ENCODE measurements at places on chromosomes 7 and 10.

DNA sequence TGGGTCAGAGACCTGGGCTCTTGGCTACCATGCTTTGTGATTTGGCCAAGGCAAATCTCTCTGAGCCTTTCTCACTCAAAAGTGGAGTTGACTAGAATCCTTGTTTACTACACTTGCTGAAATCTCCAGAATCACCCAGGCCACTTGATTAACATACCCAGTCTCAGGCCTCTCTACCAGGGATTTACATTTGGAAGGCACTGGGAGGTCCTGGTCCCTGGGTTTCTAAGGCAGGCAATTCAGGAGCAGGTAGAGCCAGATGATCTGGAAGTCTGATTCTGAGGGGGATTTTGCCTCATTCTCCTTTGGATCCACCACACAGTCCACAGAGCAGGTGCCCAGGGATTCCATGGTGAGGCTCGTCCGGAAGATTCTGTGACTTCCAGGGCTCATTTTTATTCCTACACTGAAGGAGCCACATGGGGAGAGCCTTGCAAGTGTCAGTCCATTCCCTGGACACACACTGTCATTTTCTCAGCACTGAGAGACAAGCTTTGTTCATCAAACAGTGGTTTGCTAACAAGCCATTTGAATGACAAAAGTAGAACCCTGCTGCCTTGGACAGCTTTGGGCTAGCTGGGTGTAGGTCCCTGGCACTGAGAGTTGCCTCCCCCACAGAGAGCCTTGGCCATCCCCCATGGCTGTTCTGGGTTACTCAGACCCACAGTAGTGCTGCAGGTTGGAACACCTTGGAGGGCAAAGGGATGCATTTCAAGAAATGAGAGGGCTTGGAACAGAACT is 74.2 kb downstream of the NOC3L start:
- no peak for DNase-seq

DNA sequence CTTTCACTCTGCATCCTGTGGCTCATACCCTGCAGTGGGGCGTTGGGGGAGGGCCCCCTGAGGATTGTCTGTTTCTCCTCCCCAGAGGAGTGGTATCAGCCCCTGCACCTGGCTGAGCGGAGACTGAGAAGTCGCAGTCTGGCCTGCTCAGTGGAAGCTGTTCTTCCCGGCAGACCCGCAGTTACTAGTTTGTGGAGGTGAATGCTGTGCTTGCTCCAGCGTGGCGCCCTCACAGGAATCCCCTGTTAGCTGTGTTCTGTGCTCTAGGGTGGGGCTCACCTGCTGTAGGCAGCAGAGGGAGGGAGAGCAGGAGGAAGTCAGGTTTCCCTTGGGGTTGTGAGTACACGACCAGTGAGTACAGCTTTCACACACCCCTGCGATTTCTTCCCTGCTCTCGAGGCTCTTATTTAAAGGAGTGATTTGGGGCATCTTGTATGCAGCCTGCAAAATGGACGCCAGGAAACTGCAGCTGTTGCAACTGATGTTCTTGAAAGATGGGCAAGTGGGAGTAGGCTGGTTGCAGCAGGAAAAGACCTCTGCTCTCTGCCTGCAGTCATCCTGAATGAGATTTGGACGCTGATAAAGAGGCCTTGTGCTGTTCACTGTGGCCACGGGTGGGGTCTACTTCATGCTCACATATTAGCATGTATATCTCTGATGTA is 66.4 kb downstream of the HK1 start:
- DNase-seq: no peak

DNA sequence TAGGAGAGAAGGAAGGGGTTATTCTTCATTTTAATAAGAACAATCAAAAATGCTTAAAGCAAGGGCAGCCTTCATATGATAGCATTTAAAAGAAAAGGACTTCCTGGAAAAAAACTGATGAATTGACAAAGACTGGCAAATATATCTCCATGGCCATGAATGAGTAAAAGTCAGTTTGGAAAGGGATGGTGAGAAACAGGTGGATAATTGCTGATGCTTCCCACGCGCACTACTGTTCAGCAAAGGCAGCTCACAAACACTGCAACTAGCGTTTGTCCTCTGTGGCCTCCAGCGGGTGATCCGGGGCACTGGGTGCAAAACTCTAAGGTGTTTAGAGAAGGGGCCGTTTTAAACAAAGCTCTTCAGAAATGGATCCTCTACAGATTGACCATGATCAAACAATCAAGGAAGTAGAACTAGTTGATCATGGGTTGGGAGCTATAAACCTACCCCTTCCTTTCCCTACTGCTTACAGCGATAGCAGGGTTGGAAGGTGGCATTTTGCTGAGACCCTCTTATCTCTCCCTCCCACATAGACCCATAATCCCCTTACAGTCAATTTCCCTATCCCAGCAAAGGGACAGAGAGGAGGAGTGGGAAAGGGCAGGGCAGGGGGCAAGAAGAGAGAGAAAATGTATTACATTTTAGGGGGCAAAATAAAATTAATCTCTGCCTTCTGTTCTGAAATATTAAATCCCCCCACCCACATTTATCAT is 53.8 kb downstream of the SMURF1 start:
- no peak for DNase-seq

DNA sequence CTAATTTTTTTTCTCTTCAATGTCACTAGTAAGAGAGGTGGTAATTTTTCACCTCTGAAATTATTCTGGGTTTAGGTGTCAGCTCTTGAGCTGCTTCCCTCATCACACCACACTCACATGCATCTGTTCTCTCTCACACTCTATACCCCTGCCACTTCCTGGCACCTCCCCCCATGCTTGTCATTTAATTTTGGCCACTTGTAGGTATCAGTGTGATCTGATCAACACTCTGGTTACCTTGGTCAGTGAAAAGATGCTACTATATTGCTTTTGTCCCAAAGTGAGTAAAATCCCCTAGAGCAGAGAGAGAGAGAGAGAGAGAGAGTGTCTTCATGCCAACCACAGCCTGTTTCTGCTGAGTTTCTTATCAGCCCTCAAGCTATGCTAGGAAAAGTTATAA is 42.5 kb downstream of the STK17A start:
- no peak for DNase-seq

GRCh38 chr7:47762746-47763062 is 180.8 kb upstream of the TNS3 start:
- DNase-seq: no peak

GRCh38 chr7:69430384-69431021 is 167.8 kb upstream of the AUTS2 start:
- peak; percentile 94 for DNase-seq

DNA sequence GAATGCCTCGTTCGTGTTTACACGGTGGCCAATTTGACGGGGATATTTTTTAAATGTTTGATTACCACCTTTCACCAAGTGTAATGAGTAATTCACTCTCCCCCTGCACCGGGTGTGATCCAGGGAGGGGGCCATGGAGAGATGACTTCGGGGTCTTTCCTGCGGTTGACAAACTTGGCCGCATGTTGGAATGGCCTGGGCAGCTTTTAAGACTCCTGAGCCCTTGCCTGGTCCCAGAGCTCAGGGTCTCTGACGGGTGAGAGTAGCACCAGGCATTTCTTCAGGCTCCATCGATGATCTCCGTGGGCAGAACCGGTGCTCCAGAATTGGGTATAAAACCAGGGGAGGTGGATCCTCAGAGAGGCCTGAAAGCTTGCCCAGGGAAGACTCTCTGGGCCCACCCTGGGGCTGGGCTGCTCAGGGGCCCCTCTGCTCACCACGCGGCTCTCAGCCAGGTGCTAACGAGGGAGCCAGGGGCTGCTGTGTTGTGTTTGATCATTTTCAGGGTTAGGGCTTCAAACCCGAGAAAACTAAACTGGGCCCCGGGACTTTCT is 882 bp downstream of the ZNF282 start:
- peak; percentile 24 for DNase-seq

GRCh38 chr7:69610374-69611084 is 12.3 kb downstream of the AUTS2 start:
- no peak for DNase-seq

GRCh38 chr7:2732959-2733584 is 45.1 kb downstream of the AMZ1 start:
- no peak for DNase-seq

DNA sequence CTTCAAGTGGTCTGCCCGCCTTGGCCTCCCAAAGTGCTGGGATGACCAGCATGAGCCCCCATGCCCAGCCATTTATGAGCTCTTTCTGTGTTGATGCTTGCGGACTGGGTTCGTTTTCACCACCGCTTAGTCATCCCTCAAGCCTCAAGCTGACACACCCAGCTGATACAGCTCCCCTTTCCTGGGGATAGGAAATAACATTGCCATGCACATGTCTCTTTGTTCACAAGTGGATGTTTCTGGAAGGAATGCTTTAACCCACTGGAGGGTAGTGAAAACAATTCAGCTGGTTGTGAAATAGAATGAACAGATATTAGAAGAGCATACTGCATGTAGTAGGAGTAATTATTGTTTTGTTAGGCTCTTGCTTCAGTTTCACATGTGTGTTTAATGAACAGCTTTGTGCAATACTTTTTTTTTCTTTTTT is 8.5 kb upstream of the METTL27 start:
- DNase-seq: no peak

DNA sequence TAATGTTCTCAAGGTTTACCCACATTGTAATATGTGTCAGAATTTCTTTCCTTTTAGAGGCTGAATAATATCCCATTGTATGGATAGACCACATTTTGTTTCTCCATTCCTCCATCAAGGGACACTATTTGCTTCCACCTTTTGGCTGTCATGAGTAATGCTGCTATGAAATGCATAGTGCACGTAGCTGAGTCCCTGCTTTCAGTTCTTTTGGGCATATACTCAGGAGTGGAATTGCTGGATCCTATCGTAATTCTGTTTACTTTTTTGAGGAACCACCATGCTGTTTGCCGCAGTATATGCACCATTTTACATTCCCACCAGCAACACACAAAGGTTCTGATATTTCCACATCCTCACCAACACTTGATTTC is 60.0 kb downstream of the PRF1 start:
- DNase-seq: no peak

DNA sequence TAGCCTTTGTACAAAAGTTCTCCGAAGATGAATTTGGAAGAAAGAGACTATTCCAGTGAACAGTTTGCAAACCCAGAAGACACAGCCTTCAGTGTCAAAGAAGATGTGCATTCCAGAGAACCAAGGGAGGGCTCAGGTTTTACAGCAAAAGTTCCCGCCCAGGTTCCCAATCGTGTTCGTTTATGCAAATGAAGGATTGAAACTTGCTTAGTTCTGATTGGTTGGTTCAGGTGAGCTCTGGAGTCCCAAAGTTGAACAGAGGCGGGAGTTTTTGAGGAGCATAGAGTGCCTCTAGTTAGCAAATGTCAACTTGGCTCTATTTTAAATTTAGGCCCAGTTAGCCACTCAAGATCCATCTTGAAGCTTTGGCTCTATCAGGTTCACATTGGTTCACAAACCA is 51.3 kb downstream of the TMEM270 start:
- no peak for DNase-seq

- DNase-seq: no peak
These were observed 3.6 kb downstream of the PWWP2B start for GRCh38 chr10:132400547-132401151.

GRCh38 chr10:34141032-34141680 is 673.9 kb downstream of the PARD3 start:
- no peak for DNase-seq

DNA sequence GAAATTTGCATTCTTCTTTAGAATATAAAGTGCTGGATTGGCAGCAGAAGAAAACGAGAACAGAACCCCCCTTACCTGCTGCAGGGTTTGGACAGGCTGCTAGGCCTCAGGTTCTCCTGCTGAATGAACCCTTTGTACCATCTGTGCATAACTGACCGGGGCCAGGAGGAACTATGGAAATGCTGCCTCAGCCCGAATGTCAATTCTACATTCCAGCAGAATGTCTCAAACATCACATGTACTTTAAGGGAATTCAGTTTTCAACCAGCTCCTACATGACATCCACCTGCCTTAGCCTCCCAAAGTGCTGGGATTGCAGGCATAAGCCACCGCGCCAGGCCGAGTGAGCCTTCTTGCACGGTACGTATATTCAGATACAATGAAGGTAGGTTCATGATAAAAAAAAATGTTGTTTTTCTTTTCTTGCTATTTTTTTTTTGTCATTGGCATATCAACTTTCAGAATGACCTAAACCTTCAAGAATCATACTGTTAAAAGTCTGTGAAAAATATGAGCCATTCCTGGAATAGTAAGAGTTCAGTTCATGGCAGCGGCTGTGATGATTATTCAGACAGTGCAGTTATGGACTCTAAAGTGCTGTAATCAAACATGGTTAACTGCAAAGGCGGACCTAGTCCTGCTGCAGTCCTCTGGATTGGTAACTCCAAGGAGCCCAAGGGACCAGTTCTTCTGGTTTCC is 84.4 kb upstream of the TNS3 start:
- no peak for DNase-seq

GRCh38 chr7:142785841-142786250 is 15.1 kb downstream of the PRSS2 start:
- no peak for DNase-seq

- no peak for DNase-seq
These were observed 1.3 kb upstream of the SAMD8 start for GRCh38 chr10:75110006-75110632.

- peak; percentile 13 for DNase-seq
These were observed 2.1 kb downstream of the VIM start for GRCh38 chr10:17229967-17230682.

- DNase-seq: no peak
These were observed 30.5 kb downstream of the PLXNA4 start for GRCh38 chr7:132545756-132546155.

- DNase-seq: peak; percentile 38
These were observed 1.8 kb downstream of the PFKP start for GRCh38 chr10:3068968-3069737.

- DNase-seq: peak; percentile 76
These were observed 208.7 kb upstream of the PHYHIPL start for GRCh38 chr10:58967551-58968388.

DNA sequence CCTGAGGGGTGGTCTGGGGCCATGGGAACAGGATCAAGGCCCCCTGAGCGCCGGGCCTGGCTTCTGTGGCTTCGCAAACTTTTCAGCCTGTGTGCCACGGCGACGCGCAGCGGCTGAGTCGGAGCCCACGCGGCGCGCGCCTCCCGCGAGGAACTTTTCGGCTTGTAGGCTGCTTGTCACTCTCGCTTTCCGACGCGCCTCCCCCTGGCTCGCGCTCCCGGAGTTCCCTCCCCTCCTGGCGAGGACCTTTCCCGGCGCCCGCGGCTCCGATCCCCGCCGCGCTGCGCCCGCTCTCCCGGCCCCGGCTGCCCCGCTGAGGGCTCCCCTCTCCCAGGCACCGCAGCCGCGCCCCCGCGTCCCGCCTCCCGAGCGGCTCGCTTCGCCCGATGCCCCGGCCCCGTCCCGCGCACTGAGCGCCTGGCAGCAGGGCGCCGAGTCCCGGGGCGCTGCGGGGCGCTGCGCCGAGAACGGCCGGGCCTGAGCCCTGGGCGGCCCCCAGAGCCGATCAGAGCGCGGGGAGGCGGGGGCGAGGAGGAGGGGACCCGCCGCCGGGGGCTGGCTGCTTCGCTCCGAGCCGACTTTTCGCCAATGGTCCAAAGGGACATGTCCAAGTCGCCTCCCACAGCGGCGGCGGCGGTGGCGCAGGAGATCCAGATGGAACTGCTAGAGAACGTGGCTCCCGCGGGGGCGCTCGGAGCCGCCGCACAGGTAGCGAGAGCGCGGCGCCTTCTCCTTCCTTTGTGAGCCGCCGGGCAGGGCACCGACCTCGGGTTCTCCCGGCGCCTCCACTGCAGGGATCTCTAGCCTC is at the start of gene CACNB2:
CACNB2 (plus strand) TSS at position 276 of the 808 bp plus-strand sequence.
- DNase-seq: peak; percentile 19
